CD4-positive, alpha-beta memory T cell (primary cell): ENCODE measurements at places on chromosomes 6 and 20.
A peak's percentile ranks its signal among the peaks of the same experiment; 100 is the strongest.

- no peak for DNase-seq
Measured at GRCh38 chr6:154414021-154414813, 57.6 kb upstream of the IPCEF1 start.

GRCh38 chr20:8777911-8778310 lies 291.0 kb upstream of the PLCB4 start:
- no peak for DNase-seq

GRCh38 chr6:744666-745353 lies 51.9 kb upstream of the EXOC2 start:
- DNase-seq, result no peak

- DNase-seq, result peak; percentile 70
Measured at GRCh38 chr6:53300656-53301551, 47.8 kb downstream of the ELOVL5 start.

GRCh38 chr20:54368570-54368969 lies 106.8 kb upstream of the DOK5 start:
- no peak for DNase-seq

DNA sequence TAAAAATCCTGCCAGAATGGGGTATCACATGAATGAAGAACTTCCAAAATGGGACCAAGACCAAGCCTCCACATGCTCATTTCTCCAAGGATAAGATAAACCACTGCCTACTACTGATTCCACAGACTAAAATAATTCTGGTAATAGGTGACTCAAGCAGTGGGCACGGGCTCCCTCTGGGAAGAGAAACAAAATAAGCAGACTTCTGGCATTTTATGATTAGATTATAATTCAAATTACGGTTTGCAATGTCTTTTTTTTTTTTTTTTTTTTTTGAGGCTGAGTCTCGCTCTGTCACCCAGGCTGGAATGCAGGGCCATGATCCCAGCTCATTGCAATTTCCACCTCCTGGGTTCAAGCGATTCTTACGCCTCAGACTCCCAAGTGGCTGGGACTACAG lies 16.0 kb downstream of the UQCC1 start:
- DNase-seq, result no peak

- DNase-seq, result no peak
Measured at GRCh38 chr20:19539191-19539590, 218.9 kb upstream of the RIN2 start.

GRCh38 chr6:150499882-150500312 lies 99.8 kb upstream of the PLEKHG1 start:
- DNase-seq, result no peak

DNA sequence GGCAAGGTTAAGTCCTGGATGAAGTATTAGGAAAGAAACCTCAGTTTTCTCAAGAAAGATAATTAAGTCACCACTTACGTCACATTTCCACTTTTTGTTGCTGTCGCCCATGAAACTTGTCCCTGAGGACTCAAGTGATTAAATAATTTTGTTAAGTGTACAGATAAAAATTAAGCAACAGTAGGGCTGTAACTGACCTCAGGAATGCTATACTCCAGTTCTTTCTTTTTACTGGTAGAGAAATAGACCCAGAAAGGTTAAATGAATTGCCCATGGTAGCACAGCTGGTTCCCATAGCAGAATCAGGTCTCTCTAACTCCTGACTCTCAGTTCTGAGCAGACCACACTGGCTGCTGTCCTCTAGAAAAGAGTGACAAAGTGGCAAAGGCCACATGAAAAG lies 54.5 kb downstream of the CLIC5 start:
- DNase-seq, result no peak

DNA sequence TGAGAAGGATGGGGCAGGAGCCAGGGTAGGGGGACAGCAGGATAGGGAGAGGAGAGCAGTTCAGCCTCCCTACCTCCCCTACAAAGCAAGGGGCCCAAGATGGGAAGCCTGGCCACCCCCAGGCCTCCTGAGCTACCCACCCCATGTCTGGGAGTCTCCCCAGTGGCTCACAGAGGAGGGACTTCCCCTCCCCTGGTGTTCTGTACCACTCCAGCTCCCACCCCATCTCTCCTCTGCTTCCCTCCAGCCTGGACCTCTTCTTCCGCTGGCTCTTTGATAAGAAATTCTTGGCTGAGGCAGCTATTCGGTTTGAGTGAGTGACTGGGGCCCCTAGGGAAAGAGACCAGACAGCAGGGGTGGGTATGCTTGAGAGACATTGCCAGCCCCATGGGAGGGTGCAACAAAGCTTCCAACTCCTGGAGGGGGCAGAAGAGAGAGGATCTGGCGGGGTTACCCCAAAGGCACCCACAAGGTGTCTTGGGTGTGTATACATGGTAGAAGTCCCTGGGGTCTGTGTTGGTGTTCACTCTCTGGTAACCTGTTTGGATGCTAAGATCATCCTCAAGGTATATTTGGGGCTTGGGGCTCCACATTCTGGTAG lies 8.2 kb upstream of the CAPN11 start:
- no peak for DNase-seq
